ENCODE measurements at places on chromosomes 7 and 10.

GRCh38 chr10:5959142-5959541 is 18.2 kb downstream of the IL15RA start:
- no peak for DNase-seq

GRCh38 chr7:101162551-101163278 is 2.7 kb downstream of the VGF start:
- DNase-seq = no peak

DNA sequence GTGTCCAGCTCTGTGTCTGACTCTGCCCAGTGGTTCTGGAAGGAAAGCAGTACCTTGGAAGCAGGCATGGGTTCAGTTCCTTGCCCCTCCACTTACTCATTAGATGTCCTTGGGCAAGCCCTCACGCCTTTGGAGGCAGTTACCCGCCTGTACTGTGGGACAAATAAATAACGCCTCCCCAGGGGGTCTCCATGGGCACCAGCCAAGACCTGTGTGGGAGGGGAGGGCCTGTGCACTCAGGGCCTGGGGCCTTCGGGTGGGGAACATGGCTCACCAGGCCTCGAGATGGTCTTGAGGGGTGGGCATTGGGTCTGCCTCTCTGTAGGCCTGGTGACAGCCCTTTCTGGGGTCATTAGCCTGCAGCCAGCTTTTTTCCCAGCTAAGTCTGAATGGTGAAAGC is 142.0 kb downstream of the GRK5 start:
- DNase-seq = no peak

GRCh38 chr10:24777196-24777595 is 53.5 kb upstream of the ARHGAP21 start:
- no peak for DNase-seq

- no peak for DNase-seq
Measured at GRCh38 chr10:90865401-90865800, 6.4 kb upstream of the RPP30 start.

DNA sequence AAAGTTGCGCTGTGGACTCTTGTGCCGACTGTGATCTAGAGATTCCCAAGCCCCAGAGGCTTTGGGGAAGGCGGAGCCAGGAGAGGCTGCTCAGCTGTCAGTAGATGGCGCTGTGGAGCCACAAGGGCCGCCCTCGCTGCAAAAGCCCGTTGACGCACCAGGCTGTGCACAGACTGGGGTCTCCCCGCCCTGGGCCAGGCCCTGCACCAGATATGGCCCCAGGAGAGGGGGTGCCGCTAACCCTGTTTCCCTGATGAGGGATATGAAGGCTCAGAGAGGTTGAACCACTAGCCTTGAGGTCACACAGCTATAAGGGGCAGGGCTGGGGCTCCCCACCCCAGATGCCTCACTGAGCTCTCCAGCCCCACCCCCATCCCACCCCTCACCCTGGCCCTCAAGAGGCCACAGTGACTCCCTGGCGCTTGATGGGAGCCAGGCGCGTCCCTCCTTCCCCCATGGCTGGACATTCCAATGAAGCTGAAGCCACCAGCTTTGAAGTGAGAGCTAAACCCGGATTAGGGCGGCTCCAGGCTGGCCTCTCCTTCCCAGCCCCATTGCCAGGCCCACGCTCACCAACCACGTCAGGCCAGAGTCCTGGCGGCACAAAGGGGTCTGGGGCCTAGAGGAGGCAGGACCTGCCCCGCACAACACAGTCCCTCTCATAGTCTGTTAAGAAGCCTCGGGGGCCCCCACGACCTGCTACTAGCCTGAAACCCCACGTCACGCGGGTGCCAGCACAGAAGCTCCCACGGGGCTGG is 26.4 kb downstream of the MYL10 start:
- DNase-seq = peak; percentile 77

DNA sequence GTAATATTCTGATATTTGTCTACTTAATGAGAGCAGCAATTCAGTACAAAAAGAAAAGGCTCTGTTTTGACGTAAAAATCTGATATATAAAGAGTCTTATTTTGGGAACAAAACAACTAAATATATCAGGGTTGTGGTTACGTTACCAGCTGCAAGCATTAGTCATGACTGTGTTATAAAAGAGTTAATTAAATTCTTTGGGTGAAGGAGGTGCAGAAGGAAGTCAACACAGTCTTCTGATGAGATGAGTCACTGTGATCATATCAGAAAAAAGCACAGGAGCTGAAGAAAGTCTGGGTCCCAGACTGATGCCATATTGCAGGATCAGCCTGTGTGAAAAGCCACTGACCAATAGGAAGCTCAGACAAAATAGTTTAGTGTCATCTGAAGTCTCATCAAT is 234.3 kb upstream of the TEX47 start:
- no peak for DNase-seq

GRCh38 chr7:38506756-38507155 is 124.4 kb downstream of the AMPH start:
- DNase-seq = no peak

GRCh38 chr7:128443831-128444600 is 11.7 kb upstream of the HILPDA start:
- DNase-seq = no peak

Data from activated CD4-positive, alpha-beta T cell treated with anti-CD3 and anti-CD28 coated beads, Interleukin-2, amount 50 U/mL, for 48 hours (primary cell).